ENCODE measurements at places on chromosomes 7 and 10. TPM values are rescaled to one million over a fixed set of nuclear protein-coding genes. Genes with fewer than 3 reads are reported as not detected.

- no peak for DNase-seq
These were observed 535.9 kb upstream of the POT1 start for GRCh38 chr7:125465527-125465926.

DNA sequence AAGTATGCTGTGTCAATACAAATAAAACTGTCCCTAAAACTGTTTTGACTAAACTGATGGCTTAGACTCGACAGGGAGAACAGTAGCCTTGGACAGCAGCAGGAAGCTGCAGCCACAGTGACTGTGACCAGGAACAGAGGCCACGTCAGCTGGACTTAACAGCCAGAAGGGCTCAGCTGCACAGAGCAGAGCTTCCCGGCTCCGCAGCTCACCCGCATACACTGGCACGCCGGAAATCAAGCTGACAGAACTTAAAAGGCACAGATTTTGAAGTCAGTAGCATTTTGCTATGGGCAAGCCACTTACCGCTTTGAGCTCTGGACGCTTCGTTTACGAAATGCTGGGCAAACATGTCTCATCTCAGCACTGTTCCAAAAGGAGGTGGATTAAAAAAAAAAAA is 769.7 kb upstream of the AUTS2 start:
- DNase-seq = no peak

DNA sequence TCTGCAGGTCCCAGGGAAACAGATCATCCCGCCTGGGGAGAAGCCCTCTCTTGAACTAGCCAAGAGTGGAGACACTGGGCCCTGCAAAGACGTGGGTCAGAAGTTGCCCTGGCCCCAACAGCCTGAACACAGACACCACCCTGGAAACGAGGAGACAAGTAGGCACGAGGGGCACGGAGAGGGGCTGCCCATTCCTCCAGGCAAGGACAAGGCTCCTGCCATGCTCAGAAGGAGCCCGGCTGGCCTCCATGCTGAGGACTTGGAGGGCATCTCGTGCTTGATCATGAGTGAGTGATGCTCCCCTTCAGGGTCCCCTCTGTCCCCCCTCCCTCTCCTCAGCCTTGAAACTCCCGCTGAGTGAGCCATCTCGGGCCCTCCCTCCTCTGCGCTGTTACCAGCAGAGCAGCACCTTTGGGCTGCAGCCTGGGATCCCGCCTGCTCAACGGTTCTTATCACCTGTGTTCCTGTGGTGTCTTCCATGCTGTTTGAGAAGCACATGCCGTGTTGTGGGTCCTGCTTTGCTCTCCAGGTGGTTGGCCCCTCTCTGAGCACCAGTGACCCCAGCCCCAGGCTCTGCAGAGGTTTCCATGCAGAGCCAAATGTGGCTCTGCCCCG is 544.3 kb downstream of the TCERG1L start:
- DNase-seq = no peak

ZP3 gene
- 12.8 TPM for total RNA-seq

DNA sequence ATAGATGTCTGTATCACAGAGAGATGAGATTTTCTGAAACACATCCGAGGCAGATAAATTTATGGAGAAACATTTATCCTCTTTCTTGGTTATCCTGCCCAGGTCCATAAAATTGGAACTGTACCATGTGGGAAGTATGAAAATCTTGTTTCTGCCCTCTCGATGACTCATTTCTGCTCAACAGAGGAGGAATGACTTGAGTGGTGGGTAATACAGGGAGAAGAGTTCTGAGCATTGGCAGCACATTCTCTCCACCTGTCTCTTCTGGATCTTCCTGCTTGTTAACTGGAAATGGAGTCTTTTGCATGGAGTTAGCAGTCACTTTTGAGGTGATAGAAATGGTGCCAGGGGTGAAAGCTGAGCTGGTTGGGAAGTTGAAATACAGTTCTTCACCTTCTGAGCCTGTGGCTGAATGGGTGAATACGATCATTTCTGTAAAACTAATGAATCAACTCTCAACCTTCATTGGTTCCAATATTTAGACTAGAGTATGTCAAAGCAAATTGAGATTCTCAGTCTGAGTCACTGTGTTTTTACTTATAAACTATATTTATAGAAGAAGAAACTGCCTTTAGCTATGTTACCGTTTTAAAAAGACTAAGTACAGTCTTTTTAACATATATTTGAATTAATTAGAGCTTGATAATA is 945.5 kb downstream of the SORCS3 start:
- DNase-seq = peak; percentile 55

- DNase-seq = no peak
These were observed 275.0 kb upstream of the BMPER start for GRCh38 chr7:33630359-33630758.

GRCh38 chr10:120492346-120492745 is 35.3 kb downstream of the PLPP4 start:
- DNase-seq = no peak

DNA sequence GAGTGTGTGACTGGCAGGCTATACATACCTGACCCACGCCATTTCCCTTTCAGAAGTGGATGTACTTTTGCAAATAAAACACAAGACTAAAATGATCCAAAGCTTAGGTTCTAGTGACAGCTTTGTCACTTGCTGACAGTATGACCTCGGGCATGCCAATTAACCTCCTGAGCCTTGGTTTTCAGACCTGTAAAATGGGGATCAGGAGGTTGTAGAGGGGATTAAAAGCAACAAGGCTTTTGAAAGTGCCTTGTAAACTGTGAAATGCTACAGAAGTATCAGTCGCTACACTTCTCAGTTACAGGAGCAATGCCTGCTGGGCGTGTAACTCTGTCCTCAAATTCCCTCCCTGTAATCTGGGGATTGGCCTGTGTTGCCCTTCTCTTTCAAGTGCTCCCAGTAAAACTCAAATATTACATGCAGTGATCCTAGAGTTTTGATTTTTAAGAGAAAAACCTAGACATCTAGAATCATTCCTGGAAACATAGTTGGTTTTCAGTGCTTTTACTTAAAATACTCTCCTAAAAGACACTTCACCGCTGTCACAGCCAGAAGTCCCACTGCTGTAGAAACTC is 8.8 kb upstream of the GRB10 start:
- DNase-seq = no peak

TMEM140 gene
- 0.53 TPM for total RNA-seq

HOXA3 gene
- total RNA-seq = not detected

LRRTM3 gene
- not detected for total RNA-seq

GRCh38 chr10:83647526-83647925 is 491.8 kb upstream of the GHITM start:
- no peak for DNase-seq

- DNase-seq = no peak
These were observed 12.6 kb downstream of the TMEM176B start for GRCh38 chr7:150787321-150788281.

GRCh38 chr7:51545131-51545530 is 228.5 kb upstream of the COBL start:
- DNase-seq = peak; percentile 35

DNA sequence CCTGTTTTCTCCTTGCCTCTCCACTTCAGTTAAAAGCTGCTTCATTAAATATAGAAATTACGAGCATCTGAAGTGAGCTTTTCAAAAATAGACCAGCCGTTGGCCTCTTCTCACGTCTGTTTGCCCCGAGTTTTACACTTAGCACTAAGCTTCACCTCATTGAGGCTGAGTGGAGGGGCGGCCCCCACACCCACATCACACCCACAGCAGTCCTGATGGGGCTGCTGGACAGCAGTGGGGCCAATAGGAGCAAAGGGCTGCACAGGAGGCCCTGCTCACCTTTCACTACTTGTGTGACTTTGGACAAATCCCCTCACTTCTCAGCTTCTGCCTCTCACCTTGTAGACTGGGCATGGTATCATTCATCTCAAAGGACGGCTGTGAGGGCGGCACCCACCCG is 677.8 kb downstream of the SDK1 start:
- no peak for DNase-seq

MACC1 gene
- 19.2 TPM for total RNA-seq

HOXA4 gene
- not detected for total RNA-seq

FANK1 gene
- 2.1 TPM for total RNA-seq

DNA sequence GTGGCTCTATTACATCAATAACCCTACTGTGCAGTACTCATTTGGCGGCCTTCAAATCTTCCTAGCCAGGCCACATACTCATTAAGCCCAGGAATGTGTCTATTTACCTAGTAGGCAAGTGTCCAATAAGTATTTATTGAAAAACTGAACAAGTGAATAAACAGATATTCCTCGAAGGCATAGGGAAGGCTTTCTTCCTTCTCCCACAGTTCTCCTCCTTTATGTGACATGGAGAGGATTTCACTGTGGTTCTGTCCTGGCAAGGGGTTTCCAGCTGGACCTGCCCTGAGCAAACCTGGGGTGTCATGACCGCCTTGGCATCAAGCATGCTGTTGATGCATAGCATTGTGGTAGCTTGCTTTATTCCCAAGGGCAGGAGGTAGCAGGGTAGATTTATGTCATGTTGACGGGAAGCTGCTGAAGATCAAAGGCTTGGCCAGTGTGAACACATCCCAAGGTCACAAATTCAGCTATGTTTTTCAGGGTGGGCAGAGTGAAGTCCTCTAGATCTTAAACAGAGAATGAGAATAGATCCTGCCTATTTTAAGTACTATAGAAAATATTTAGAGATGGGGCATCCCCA is 195.1 kb downstream of the INHBA start:
- DNase-seq = no peak

DNA sequence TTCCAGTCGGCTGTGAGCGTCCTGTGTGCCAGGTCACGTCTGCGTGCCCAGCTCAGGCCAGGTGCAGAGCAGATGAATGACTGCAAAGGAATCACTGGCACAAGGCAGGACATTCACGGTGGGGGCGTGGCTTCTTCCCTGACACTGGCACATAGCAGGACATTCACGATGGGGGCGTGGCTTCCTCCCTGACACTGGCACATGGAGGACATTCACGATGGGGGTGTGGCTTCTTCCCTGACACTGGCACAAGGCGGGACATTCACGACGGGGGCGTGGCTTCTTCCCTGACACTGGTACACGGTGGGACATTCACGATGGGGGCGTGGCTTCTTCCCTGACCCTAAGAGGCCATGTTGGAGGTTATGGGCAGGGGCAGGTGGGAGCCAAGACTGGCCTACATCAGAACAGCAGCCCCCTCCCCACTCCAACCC is 64.3 kb downstream of the MYL10 start:
- DNase-seq = peak; percentile 33

GRCh38 chr10:62264702-62265436 is 3.8 kb downstream of the RTKN2 start:
- peak; percentile 90 for DNase-seq

DNA sequence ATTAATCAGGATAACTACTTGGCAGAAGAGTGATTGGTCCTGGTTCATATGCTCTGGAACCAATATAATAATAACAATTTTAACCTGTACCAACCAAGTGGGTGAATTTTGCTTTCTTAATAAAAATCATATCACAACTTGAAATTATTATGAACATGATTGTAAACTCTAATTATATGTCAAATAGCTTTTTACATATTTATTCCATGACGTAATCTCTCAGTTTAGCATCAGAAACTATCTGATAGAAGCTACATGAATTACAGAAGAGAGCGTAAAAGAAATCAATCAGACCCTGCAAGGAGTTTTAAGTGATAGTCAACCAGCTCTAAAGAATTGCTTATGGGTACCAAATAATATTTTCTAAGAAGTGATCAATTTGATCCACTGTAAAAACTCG is 10.1 kb downstream of the GNG11 start:
- DNase-seq = no peak

DNA sequence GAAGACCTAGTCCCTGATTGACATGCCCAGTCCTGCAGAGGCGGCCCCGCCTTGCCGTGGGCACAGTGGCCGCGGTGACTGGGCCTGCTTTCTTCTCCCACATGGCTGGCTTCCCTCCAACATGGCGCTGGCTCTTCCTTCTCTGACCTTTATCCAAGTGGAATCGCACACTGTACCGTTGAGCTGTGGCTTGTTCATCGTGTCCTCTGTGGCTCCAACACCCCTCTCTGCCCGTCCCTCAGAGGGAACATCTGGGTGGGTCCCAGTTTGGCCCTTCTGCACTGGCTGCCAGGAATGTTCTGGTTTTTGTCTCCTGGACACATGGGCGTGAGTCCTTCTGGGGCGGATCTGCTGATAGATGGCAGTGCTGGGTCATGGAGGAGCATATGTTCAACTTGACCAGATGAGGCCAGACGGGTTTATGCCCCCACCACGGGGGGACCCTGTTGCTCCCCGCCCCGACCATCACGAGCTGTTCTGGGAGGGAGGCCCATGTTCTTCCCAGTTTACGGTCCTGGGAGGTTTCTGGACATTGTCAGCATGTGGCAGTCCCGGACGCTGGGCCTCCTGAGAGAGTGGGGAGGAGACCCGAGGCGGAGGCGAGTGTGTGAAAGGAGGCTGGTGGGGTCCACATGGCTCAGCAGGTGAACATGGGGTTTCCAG is 63.5 kb downstream of the LHPP start:
- DNase-seq = peak; percentile 76
